ENCODE measurements at places on chromosomes 7 and 10.
A peak's percentile ranks its signal among the peaks of the same experiment; 100 is the strongest.

DNA sequence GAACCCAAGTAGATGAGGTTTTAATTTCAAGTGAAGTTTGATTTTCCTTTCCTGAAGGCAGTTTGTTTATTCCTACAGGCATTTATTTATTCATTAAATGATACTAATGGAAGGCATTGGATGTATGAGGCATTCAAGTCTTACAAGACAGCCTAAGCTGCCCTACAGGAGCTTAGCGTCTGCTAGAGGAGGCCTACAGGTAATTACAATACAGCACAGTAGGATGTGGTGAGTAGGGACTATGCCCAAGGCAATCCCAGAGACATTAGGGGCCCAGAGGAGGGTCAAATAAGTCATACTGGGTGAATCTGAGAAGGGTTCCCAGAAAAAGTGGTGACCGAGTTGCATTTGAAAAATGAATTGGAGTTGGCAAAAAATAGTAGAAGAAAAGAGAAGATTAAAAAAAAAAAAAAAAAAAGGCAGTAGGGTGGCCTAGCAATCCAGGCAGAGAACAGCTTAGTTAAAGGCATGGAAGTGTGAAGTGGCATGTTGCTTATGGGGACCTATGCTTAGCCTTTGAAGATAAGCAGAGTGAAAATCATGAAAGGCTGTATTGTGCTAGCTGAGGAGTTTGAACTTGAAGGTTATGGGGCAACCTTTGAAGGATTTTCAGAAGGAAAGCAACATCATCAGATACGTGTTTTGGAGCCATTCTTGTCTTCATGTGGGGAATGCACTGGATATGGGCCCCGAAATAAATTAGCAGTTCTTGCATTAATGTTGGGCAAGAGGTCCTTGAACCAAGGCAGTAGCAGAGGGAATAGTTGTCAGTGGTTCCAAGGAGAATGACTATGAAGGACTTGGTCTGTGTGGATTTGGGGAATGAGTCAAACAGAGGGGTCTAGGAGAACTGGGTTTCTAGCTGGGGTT is 65.5 kb downstream of the SNX10 start:
- DNase-seq: no peak

GRCh38 chr10:132434405-132435005 is 37.5 kb downstream of the PWWP2B start:
- DNase-seq: peak; percentile 74

DNA sequence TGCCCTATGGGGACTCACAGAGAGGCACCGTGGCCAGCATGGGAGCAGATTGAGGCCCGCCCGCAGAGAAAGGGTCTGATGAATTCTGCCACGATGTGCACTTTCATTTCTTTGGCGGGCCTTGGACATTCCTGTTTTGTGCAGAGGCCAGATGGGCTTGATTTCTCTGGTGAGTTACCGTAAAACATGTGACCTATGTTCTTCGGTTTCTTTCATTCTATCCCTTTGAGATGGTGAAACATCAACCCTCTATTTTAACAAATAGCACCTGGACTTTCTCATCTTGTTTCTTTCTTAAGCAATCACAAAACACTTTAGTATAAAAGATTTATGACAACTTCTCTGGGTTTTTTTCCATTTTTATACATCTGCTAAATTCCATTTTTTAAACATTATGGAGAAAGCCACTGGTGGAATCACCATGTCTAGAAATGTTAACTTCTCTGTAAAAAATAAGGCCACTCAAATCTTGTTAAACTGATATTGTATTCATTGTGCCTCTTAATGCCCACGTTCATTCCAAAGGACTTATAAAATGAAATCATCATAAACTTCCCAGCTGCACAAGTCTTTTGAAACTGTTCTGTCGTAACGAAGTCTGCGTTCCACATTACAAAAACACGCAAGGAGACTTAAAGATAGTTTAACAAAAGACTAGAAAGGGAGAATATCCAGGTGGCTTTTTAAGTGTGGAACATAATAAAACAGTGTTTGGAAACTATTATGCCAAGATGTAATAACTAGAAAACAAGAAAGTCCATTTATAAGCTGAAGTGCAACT is 21.4 kb upstream of the ODAD2 start:
- DNase-seq: no peak

DNA sequence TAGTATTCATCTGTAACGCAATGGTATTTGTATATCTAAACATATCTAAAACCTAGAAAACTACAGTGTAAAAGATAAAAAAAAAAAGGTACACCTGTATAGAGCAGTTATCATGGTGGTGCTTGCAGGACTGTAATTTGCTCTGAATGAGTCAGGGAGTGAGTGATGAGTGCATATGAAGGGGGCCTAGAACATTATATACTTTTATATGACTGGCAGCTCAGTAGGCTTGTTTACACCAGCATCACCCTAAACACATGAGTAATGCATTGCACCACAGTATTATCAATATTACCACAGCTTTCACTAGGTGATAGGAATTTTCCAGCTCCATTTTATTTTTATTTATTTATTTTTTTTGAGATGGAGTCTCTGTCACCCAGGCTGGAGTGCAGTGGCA is 40.8 kb downstream of the TRIM24 start:
- DNase-seq: no peak

DNA sequence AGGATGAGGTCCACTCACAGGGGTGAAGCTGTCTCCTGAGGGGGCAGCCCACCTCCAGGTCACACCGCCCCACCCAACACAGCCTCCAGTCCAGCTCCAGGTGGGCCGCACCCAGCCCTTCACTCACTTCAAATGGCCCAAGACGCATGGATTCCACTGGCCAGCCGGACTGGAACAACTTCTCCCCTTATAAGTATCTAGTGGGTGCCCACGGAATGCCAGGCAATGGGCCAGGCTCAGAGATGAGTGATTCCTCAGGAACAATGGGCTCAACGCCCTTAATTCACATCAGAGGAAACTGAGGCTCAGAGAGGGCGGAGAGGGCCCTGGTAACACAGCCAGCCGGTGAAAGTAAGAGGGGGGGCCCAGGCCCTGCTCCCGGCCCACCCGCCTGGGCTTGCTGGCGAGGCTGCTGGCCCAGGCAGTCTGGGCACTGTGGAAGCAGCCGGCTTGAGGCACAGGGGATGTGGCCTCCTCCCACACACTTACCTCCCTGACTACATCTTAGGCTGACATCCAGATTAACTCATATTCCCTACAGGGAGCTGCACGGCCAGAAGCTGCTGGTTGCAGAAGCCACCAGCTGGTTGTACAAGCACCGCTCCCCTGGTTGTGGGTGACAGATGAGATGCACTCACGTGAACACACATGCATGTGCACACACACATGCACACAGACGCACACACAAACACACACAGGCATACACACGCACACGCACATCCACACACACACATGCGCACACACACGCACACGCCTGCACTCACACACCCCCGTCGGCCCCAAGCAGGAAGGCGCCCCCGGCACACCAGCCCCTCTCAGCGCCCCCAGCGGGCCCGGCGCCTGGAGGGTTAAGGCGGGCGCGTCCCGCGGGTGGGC is 1.0 kb upstream of the FAM20C start:
- no peak for DNase-seq

GRCh38 chr10:4635883-4636282 is 190.1 kb upstream of the AKR1E2 start:
- DNase-seq: no peak

- no peak for DNase-seq
Measured at GRCh38 chr10:49419005-49419404, 23.1 kb upstream of the DRGX start.

DNA sequence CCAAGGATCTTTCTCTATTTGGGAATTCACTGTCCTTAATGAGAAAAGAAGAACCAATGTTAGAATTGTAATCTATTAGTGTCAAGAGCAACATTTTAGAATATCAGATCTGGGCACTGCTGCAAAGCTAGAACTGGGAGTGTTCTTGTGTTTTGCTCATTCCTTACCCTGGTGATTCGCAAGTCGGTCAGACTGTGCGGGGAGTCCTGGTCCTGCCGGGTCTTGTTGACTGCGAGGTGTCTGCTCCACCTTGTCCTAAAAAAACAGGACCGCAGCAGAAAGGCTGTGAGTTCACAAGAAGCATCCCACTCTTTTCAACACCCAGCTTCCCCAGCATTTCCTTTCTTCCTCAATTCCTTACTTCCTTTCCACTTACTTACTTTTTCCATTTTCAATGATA is 79.0 kb downstream of the GRB10 start:
- no peak for DNase-seq

GRCh38 chr10:128896963-128897362 is 570.1 kb upstream of the MGMT start:
- no peak for DNase-seq

DNA sequence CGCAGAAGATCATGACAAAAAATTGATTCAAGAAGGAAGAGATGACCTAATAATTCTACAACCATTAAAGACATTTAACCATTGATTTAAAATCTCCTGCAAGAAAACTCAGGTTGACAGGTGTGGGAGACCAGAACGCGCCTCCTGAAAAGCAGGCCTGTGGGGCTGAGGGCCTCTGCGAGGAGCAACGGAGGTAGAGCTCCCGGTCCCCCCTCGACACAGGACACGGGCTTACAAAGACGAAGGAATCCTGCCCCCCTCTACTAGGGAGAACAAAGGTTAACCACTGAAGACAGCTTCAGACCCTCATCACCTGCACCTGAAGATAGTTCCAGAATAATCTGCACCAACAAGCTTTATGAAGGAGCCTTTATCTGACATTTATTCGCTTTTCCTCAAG is 55.9 kb upstream of the INPP5A start:
- no peak for DNase-seq

DNA sequence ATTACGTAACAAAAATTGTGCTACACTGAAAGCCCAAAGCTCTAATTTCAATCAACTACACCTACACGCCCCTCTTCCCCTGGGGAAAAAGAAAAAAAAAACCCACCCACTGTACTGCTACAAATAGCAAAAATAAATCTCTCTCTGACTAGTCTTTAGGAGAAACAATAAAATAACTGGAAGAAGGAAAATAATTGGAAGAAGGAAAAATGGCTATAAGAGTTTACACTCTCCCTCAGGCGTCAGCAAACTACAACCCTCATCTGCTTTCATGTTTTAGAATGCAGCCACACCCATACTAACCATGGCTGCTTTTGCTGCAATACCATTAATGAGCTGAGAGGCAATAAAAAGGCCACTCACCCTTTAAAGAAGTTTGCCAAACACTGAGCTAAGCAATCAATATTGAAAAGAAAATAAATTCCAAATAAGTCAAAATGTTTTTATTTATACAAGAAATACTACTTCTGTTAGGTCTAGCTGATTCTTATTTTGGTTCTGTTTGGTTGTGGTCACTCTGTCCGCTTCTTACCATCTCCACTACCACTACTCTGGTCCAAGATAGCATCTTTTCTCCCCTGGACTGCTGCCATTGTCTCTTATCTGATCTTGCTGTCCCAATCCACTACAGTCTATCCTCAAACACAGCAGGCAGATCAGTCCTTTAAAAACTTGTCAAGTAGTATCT is 3.8 kb downstream of the MINDY3 start:
- peak; percentile 10 for DNase-seq

DNA sequence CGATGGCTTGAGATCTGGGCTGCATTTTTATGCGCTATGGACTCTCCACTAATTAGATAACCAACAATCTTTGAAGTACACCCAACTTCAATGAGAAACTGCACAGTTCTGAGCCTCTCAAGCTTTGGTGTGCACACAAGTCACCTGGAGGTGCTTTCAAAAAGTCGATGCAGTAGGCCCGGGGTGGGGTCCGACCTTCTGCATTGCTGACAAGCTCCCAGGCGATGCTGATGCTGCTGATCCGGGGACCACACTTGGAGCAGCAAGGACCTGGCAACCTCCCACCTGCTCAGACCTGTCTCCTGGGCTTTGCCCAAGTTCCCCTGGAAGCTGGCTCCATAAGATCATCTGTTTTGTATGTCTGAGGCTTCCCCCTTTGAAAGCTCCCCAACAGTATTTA is 10.7 kb downstream of the KIAA1549 start:
- DNase-seq: no peak

DNA sequence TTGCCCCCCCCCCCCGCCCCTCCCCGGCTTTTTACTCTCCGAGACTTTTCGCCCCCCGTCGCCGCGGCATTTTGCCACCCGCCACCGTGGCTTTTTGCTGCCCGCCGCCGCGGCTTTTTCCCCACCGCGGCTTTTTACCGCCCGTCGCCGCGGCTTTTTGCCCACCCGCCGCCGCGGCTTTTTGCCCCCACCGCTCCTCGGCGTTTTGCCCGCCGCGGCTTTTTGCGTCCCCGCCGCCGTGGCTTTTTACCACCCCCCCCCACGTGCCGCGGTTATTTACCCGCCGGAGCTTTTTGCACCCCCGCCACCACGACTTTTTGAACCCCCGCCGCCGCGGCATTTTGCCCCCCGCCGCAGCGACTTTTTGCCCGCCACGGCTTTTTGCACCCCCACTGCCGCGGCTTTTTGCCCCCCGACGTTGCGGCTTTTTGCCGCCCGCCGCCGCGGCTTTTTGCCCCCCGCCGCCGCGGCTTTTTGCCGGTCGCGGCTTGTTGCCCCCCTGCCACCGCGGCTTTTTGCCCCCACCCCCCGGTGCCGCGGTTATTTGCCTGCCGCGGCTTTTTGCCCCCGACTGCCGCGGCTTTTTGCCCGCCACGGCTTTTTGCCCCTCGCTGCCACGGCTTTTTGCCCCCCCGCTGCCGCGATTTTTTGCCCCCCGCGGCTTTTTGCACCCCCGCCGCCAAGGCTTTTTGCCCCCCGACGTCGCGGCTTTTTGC is 461.1 kb downstream of the ZNF33B start:
- DNase-seq: no peak

GRCh38 chr7:149248777-149249176 is 9.3 kb downstream of the ZNF212 start:
- DNase-seq: no peak

DNA sequence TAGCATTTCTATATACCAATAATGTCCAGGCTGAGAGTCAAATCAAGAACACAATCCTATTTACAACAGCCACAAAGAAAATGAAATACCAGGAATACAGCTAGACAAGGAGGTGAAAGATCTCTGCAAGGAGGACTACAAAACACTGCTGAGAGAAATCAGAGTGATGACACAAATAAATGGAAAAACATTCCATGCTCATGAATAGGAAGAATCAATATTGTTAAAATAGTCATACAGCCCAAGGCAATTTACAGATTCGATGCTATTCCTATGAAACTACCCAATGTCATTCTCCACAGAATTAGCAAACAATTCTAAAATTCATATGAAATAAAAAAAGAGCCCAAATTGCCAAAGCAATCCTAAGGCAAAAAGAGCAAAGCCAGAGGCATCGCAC is 116.8 kb upstream of the ZNF32 start:
- no peak for DNase-seq

DNA sequence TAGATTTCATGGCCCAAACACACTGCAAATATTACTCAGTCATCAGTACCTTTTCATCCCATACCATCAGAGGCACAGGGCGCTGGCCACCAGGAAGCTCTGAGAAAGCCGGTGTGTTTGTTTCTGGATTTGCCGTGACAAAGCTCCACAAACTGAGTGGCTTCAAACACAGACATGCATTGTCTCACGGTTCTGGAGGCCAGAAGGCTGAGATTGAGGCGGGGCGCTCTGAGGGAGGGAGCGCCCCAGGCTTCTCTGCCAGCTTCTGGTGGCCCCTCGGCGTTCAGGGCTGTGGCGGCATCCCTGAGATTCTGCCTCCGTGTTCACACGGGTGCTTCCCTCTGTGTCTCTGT is 3.7 kb upstream of the TTYH3 start:
- DNase-seq: no peak

Measured in AML-193 (cell line).